ENCODE measurements at places on chromosomes 4 and X.
A peak's percentile ranks its signal among the peaks of the same experiment; 100 is the strongest.

- no peaks in the 10 kb centered on the region for H3K27me3 ChIP-seq
- no peaks in the 10 kb centered on the region for H3K36me3 ChIP-seq
- DNase-seq: no peak
- H3K27ac ChIP-seq: no peak overlapping the region
- H3K4me3 ChIP-seq: no peak overlapping the region
- peaks cover 8% of the 10 kb centered on the region for H3K4me1 ChIP-seq
These were observed 148.5 kb downstream of the FRAS1 start for GRCh38 chr4:78205591-78205990.

DNA sequence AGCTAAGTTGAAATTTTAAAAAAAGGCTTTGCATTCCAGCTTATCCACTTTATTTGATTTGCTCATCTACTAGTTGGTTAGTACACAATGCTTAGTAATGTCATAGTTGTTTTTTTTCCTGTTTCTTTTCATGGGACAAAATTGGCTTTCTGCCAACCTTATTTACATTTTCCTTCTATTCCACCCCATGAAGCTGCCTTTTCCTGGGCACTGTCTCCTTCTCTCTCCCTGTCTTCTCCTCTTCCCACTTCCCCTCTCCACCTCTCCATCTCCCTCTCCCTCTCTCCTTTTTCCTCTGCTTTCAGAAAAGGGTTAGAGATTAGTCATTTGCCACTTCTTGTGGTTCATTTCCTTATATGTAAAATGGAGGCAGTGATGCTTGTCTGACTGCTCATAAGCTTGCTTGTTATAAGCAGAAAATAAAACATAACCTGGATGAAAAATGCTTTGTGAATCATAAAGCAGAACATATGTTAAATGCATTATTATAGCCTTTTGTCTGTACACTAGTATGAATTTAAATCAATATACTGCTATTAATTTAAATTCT, 181.9 kb downstream of the CEP135 start:
- H3K27ac ChIP-seq: no peak overlapping the region
- no peaks in the 10 kb centered on the region for H3K27me3 ChIP-seq
- no peak overlapping the region for H3K4me3 ChIP-seq
- DNase-seq: no peak

- H3K27me3 ChIP-seq: no peaks in the 10 kb centered on the region
- no peaks in the 10 kb centered on the region for H3K4me1 ChIP-seq
- no peaks in the 10 kb centered on the region for H3K36me3 ChIP-seq
- no peak overlapping the region for H3K27ac ChIP-seq
- DNase-seq: no peak
- no peak overlapping the region for H3K4me3 ChIP-seq
These were observed 19.4 kb downstream of the GPM6B start for GRCh38 chrX:13797512-13797911.

- H3K27ac ChIP-seq: no peak overlapping the region
- H3K4me1 ChIP-seq: no peaks in the 10 kb centered on the region
- no peaks in the 10 kb centered on the region for H3K27me3 ChIP-seq
- no peaks in the 10 kb centered on the region for H3K36me3 ChIP-seq
- no peak for DNase-seq
- no peak overlapping the region for H3K4me3 ChIP-seq
These were observed 944.4 kb downstream of the PDHA2 start for GRCh38 chr4:96784336-96784735.

DNA sequence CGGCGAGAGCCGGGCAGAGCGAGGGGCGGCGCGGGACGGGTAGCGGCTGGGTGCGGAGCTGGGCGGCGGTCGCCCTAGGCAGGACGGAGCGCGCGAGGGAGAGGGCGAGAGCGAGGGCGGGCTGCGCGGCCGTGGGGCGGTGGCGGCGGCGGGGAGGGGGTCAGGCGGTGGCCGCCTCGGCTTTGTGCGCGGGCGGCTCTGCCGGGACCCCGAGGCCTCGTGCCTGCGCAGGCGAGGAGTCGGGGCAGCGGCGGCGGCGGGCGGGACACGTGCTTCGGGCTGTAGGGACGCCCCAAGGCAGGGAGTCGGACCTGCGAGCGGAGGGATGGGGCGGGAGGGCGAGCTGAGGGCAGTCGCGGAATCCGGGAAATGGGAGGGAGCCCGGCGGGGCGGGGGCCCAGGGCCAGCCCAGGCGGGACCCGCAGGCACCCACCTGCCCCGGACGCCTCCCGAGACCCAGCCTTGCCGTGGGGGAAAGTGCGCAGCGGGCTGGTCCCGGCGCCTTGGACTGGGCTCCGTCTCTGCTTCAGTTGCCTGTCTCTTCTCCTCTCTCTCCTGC, 465 bp downstream of the BMPR1B start:
- peaks cover 3% of the 10 kb centered on the region for H3K4me1 ChIP-seq
- no peaks in the 10 kb centered on the region for H3K36me3 ChIP-seq
- no peak overlapping the region for H3K27ac ChIP-seq
- peaks cover 2% of the 10 kb centered on the region for H3K27me3 ChIP-seq
- DNase-seq: peak; percentile 42

GRCh38 chr4:76898385-76898692, 395 bp upstream of the SOWAHB start:
- peaks cover 48% of the 10 kb centered on the region for H3K27me3 ChIP-seq
- H3K27ac ChIP-seq: no peak overlapping the region
- no peaks in the 10 kb centered on the region for H3K4me1 ChIP-seq
- no peaks in the 10 kb centered on the region for H3K36me3 ChIP-seq
